ENCODE measurements at places on chromosomes 1 and 21.

GRCh38 chr1:70486676-70487458 is 75.8 kb downstream of the CTH start:
- DNase-seq: no peak

DNA sequence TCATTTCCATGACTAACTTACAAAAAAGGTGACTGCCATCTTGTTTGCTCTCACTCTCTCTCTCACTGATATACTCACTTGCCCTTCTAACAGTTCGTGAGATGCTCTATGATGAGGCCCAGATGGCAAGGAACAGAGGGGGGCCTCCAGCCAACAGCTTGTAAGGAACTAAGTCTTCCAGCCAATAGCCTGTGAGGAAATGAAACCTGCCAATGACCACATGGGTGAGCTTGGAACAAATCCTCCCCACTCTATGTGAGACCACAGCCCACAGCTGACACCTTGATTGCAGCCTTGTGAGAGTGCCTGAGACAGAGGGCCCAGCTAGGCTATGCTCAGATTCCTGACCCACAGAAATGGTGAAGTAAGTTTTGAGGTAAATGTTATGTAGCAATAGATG is 153.7 kb downstream of the HHIPL2 start:
- no peak for DNase-seq

GRCh38 chr1:211566431-211567025 is 12.4 kb downstream of the SLC30A1 start:
- DNase-seq: no peak

- DNase-seq: no peak
Measured at GRCh38 chr1:154716011-154716410, 108.0 kb upstream of the ADAR start.

DNA sequence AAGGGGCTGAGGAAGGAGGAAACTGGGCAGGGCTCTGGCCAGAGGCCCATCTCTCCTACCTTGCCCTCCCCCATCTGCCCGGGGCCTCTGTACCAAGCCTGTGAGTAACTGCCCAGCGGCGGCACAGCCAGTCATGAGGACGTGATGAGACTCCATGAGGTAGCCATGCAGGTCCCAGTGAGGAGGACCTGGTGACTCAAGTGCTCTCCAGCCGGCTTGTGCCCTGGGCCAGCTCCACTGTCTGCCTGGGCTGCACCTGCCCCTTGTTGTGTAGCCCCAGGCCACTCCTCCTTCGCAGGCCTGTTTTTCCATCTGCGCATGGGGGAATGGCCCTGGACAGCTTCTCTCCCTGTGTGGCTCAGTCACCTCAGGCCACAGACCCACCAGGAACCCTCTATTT is 42.0 kb upstream of the PADI1 start:
- DNase-seq: no peak

- DNase-seq: no peak
Measured at GRCh38 chr1:9111957-9112356, 16.9 kb downstream of the GPR157 start.

DNA sequence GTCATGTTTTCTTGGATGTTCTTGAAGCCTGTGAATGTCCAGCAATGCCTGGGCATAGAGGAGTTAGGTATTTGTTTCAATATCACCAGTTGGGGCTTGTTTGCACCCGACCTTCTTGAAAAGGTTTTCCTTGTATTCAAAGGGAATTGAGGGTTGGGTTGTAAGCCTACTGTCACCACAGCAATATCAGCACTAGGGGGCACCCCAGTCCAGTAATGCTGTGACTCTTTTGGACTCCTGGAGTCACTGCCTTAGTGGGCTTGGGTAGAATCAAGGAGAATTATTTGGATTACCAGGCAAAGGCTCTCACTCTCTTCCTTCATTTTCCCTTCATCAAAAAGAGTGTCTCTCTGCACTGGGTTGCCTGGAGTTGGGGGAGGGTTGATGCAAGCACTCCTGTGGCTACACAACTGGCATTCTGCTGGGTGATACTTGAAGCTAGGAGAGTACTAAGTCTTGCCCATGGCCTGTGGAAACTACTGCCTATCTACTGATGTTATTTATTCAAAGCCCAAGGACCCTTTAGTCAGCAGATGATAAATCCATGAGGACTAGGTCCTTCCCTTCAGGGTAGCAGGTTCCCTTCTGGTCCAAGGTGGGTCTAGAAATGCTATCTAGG is 34.5 kb downstream of the OR10R2 start:
- DNase-seq: no peak

DNA sequence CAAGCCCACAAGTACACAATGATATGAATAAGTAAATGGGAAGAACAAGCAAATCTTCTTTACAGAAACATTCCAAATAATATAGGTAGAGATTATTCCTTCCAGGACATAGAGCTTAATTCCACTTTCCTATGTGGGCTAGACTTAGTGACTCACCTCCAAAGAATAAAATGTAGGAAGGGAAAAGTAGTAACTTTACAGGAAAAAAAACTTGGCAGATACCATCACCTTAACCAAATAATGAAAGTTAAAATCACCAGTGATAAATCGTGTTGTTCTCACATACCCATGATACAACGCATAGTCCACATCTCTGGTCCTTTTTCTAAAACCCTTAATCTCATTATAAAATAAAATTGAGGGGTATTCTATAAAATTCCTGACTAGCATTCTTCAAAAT is 260.8 kb downstream of the SPATA17 start:
- no peak for DNase-seq
